Activated effector memory CD4-positive, alpha-beta T cell treated with Interleukin-2 at 50 U/mL for 16 hours (primary cell): ENCODE measurements at places on chromosomes 2 and 18.

GRCh38 chr2:235500761-235501672 lies 7.2 kb downstream of the AGAP1 start:
- no peak for DNase-seq

GRCh38 chr2:88022669-88022921 lies 6.2 kb upstream of the RNU2-63P start:
- DNase-seq, result no peak

GRCh38 chr2:233395687-233396086 lies 41.4 kb downstream of the DGKD start:
- no peak for DNase-seq

DNA sequence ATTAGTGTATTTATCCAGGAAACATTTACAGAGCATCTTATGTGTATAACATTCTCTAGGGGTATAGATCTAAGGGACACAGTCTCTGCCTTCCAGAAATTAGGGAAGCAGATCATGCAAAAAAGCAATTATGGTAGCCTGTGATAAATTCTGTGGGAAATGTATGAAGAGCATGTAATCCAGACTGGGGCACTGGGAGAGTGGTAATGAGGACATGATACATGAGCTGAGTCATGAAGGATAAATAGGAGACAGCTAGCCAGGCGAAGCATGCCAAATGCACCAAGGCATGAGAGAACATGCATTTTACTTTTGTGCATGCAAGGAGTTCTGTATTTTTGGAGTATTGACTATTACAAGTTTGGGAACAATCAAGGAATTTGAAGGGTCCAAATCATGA lies 8.9 kb upstream of the RPRM start:
- DNase-seq, result no peak

DNA sequence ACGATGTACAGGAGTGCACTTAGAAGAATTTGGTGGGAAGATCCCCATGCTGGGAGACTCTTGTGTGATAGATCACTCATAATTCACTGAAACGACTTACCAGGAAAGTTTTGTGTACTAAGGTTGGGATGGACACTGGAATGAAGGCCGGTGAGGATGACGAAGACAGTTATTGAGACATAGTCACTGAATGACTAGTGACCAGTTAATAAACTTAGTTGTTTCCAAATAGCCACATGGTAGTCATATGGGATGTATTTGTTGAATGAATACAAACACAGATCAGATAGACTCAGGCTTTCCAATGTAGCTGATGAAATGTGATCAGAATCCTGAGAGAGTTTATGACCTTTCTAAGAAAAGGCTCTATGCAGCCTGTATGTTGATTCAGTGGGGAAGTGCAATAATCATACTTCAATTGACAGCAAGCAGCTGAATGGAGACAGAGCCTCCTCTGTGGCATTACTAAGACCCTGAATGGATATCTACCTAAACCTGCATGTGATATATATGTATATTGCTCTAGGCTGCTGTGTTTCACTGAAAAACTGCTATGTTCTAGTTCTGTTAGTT lies 20.4 kb downstream of the GDF7 start:
- no peak for DNase-seq
